ENCODE measurements at places on chromosomes 2 and 18. TPM values are rescaled to one million over a fixed set of nuclear protein-coding genes. Genes with fewer than 3 reads are reported as not detected.

Gene YIPF4
- 10.6 TPM for total RNA-seq

Gene CSRNP3
- 2.7 TPM for total RNA-seq

Gene LOXL3
- 6.1 TPM for total RNA-seq

Gene NEB
- 0.98 TPM for total RNA-seq

Gene QPCT
- 6.9 TPM for total RNA-seq

Gene KIAA2012
- total RNA-seq: not detected

Gene DSG2
- 11.8 TPM for total RNA-seq

Gene CCDC121
- 2.5 TPM for total RNA-seq

Gene AKAIN1
- total RNA-seq: not detected

Gene PLEKHM3
- 21.4 TPM for total RNA-seq

GRCh38 chr18:63299837-63300745 is 19.5 kb downstream of the BCL2 start:
- no peak for DNase-seq

DNA sequence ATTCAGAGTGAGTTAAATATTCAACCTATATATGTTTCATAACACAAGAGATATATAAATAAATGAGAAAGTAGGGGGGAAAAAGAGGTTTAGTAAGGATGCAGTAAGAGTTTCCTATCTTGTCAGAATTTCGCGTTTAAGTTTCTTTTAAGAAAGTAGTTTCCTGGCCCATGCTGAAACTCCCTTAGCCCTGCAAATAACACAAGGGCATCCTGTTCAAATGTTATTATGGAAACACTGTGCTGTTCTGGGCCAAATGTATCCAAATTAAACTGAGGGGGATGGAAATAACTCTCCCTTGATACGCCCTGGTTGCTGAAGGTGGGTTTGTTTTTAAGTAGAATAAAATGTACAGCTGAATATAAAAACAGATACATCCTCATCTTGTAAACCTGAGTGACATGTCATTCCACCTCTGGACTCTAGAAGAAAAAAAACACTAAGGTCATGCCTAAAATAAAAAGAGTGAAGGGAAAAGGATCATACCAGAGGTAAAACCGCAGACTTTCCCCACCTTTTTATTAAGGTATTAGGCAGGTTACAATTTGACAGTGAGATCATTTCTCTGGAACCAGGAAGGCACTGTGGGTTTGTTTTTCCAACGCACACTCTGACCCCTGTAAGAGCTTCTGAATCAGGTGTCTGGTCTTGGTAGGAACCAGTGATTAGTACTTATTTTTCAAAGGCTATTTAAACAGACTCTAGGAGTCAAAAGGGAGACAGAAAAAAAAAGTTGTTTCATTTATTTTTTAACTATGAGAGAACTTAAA is 16.7 kb downstream of the BCL2 start:
- no peak for DNase-seq

GRCh38 chr2:47490406-47490805 is 87.5 kb downstream of the MSH2 start:
- DNase-seq: no peak

DNA sequence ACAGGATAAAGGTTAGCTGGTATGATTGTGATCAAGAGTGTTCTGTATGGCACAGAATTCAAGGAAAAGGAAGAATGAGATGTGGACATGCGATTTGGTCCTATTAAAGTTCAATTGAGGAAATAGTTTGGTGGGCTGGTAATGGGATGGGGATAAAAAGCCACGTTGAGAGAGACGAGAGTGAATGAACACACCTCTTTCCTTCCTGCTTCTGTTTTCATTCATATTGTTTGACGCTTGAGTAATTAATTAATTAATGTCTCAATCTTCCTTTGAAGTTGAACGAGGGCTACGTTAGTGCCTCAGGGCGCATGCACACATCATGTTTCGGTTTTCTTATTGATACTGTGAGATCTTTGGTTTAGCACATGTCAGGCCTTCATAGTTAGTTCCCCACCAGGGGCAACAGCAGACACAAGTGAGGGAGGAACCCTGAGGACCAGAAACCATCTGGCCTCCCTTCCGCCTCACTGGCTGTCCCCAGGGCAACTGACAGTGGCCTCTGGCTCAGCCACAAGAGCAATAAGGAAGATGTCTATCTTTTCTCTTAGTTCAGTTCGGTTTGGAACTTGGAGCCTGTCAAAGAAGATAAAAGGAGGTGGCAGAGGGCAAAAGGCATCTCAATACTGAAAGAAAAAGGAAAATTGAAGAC is 116.0 kb downstream of the LIPG start:
- DNase-seq: no peak

GRCh38 chr2:70360661-70361270 is 58.9 kb upstream of the FAM136A start:
- DNase-seq: no peak

DNA sequence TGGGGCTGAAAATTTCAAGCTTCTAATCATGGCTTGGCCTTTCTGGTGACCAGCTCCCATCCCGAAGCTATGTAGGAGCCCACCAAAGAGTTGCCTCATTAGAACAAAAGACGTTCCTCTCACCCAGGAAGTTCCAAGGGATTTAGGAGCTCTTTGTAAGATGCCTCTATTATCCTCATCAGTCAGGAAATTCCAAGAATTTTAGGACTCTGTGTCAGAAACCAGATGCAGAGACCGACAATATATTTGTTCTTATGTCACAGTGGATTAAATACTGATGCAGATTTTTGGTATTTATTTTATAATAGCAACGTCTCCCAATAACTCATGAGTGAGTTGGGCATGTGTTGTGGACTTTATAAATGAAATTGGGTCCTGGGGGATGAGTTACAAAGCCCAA is 91.8 kb upstream of the SKOR2 start:
- no peak for DNase-seq

DNA sequence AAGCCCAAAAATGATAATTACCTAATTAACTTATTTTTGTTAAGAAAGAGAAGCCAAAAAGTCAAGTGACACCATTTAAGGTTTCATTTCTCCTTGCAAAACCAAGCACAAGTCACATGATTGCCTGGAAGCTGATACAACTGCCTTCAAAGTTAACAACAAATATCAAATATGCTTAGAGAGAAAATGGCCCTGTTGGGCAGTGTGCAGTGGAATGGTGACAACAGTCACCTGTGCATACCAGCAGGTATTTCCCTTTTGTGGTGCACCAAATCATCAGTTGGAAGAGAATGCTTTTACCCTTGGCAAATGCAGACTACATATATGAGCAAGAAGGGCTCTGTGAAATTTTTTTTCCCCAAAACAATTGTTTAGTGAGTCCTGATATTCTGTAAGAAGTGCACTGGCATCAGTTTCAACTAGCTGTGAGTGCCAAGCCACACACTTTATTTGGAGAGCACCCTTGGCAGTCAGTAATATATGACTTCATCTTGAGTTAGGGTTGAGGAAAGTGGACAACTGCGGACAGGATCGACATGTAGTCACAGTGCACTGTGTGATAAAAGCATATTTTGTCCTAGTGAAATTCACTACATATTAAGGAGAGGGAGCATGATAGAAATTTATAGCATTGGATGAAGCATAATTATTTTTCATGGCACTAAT is 74.9 kb upstream of the DOCK10 start:
- no peak for DNase-seq

DNA sequence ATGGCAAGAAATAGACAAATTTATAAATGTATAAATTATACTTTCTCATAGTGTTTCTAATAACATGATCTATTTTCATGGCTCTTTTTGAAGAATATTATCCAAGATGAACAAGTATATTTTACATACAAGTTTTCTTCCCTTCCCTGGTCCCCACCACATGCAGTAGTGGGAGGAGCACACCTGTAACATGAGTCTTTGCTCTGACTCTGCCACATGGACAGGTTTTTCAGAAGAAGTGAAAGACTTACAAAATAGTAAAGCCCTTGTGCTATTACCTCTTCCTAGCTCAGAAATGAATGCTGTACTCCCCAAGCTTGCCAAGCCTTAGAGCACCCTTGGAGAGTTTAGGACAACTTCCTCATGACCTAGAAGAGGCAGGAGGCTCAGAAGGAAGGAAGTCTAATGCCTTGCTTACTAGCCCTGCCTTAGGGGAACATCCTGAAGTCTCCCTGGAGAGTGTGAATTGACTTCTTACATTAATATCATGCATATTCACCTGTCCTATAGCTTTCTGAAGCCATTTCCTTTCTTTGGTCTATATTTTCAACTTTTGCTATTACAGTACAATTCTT is 18.4 kb downstream of the MXD1 start:
- DNase-seq: no peak

GRCh38 chr2:68971591-68972231 is 2.7 kb upstream of the GKN1 start:
- no peak for DNase-seq

DNA sequence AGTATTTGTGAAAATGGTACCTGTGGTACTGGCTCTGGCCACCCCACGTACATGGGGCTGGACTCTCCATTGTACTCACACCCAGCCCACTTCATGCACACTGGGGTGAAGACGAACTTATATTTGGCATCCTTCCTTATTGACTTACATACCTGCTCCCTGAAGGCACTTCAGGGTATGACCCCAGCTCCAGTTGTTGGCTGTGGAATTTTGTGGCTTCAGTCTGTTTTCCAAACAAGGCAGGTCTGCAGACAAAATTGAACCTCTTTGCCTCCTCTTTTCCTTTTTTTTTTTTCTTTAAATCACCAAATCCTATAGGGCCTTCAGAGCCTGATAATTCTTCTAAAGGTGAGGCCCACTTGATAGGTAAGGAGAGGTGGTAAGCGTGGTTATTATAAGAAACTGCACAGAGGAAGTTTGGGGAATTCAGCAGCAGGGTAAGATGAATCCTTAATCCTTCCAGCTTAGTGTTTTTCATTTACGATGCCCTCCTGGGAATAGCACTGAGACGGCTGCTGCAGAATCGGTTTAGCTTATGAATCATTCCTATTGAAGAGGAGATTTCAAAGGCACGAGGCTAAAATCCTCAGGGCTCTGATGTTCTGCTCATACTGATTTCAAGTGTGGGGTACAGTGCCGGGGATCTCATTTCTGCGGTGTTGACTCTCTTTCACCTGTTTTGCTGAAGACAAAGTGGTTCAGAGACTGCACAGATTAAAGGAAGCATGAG is 55.2 kb downstream of the KIF5C start:
- DNase-seq: no peak

DNA sequence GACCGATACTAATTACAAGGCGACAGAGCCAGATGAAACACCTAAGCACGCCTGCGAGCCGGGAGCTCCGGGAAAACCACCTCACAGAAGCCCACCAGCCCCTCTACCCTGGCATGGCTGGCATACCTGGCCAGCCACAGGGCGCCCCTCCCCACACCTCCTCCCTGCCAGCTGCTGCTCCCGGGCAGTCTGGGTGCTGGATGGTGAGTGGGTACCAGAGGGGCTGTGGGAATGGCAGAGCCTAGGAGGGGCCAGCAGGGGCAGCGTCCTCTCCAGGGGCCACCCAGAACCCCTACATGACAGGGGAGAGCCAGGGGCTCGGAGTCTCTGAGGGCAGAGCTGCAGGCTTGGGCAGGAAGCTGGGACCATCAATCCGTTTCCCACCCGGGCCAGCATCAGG is 58.7 kb upstream of the GPC1 start:
- no peak for DNase-seq

DNA sequence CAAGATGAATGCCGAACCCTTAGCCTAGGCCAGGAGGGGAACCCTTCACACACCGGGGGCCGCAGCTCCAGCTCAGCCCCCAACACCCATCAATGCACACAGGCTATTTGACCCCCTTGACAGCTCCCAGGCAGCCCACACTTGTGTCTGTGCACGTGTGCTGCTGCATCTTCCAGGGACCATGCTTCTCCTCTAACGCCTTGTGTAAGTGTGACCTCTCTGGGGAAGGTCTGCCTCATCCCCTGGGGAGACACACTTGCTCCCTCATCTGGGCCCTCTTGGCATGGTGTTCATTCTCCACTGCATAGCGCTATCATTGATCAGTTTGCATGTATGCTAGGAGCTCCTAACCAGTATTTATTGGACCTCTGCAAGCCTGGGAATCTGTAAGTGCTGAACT is 120.0 kb upstream of the FHL2 start:
- DNase-seq: no peak

DNA sequence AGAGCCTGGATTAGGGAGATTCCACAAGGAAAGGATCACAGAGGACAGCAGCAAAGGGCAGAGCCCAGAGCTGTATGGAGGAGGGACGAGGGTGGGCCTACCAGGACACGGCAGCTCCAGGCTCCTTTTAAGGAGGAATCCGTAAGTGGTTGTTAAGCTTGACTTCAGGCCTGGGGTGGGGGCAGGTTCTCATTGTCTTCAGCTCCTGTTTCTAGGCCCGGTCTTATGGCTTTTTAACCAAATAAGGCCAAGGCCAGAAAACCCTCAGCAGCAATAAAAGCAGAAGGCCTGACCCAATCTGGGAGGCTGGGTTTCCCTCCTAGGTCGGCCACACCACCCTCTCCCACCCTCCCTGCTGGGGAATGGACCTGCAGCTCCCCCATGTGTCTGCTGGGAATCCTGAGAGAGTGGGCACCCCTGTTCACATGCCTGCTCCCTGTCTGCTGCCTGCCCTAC is 111.2 kb downstream of the PLB1 start:
- DNase-seq: no peak

GRCh38 chr2:140353541-140353940 is 1573.4 kb upstream of the NXPH2 start:
- DNase-seq: no peak

DNA sequence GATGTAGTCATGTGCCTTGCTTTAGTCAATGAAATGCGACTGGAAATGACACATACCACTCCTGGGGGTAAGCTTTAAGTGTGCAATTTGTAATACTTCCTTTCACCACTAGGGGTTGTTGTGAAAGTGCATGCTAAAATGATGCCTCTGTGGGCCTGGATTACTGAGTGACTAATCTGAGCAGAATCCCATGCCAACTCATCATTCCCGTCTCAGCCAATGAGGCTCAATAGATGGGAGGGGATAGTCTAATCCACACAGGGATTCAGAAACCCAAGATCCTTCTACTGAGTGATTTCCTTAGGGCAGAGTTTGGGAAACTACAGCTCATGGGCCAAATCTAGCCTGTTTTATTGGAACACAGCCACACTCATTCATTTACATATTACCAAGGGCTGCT is 54.0 kb downstream of the HRH4 start:
- no peak for DNase-seq

DNA sequence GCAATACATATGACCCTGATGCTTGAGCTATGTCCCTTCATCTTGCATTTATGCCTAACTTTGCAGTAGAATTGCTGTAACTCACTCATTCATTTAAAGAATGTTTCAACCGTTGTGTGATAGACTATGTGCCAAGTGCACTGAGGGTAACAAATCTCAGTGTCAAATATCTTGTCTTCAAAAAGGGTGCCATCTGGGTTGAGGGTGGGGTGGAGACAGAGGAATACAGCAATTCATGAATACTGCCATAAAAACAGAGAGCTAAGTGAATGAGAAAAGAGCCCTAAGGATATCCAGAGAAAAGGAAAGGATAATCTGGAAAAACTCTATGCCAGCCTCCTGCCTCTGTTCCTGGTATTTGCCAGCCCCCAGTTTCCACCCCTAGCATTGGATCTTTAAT is 1534.4 kb upstream of the PIK3C3 start:
- no peak for DNase-seq
